ENCODE measurements at places on chromosomes 11 and 22.

DNA sequence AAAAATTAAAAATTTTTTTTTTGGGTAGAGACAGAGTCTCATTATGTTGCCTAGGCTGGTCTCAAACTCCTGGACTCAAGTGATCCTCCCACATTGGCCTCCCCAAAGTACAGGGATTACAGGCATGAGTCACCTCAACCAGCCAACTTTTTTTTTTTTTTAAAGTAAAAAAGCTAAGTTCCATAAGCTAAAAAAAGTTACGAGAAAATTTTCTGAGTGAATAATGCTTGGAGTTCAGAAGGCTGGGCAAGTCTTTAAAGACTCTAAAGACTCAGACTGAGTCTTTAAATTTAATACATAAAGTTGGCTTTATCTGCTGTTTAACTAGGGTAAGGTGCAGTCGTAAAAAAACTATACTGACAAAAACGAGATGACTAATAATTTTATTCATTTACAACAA is 5.6 kb downstream of the DDX6 start:
- no peak for DNase-seq

GRCh38 chr11:41245704-41246398 is 213.6 kb downstream of the LRRC4C start:
- no peak for DNase-seq

GRCh38 chr22:26964642-26965041 is 307.3 kb downstream of the MIAT start:
- DNase-seq = no peak

GRCh38 chr11:24046731-24047130 is 450.1 kb upstream of the LUZP2 start:
- no peak for DNase-seq

DNA sequence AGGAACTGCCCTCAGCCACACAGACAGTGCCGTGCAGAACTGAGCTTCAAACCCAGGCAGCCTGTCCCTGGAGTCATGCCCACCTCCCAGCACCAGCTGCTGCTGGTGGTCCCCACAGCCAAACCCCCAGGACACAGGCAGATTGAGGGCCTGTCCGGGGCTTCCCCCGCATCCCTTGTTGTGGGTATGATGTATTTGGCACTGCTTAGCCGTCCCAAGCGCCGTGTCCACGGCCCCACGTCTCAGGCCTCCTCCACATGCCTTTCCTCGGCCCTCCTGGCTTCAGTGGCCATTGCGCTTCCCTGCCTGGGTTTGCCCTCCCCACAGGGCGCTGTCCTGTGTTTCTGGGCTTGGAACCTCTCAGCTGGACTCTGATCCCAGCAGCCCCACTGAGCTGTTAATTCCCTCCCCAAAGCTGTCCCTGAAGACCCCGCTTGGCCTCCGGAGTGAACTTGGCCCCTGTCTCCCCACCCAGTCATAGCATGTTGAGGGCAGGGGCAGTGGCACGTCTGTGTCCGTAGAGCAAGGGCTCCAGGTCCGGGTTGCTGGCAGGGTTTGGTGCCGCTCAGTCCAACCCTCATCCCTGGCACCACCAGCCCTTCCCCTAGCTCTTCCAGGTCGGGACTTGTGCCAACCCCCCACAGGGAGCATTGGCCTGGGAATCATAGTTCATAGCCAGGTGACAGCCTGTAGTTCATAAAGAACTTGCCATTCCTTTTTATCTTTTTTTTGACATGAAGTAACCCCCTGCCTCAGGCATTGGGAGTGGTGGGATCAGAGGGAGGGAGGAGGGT is 34.5 kb upstream of the TEF start:
- DNase-seq = no peak

GRCh38 chr11:113339929-113340589 is 25.7 kb downstream of the TTC12 start:
- no peak for DNase-seq

DNA sequence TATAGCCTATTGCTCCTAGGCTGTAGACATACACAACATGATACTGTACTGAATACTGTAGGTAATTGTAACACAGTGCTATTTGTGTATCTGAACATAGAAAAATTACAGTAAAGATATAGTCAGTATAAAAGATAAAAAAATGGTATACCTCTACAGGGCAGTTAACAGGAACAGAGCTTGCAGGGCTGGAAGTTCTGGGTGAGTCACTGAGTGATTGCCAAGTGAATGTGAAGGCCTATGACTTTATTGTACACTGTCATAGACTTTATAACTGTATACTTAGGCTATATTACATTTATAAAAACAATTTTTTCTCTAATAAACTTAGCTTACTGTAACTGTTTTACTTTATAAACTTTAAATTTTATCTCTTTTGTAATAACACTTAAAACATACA is 332.4 kb upstream of the ARHGAP42 start:
- DNase-seq = no peak

GRCh38 chr11:125745979-125746378 is at the start of gene PATE1:
Gene PATE1 (plus strand): TSS chr11:125746279. CDS start chr11:125746305, 26 bp downstream.
- DNase-seq = no peak
